ENCODE measurements at places on chromosomes 1 and 21.

- no peak for DNase-seq
These were observed 541.5 kb upstream of the BEND5 start for GRCh38 chr1:49318218-49318617.

DNA sequence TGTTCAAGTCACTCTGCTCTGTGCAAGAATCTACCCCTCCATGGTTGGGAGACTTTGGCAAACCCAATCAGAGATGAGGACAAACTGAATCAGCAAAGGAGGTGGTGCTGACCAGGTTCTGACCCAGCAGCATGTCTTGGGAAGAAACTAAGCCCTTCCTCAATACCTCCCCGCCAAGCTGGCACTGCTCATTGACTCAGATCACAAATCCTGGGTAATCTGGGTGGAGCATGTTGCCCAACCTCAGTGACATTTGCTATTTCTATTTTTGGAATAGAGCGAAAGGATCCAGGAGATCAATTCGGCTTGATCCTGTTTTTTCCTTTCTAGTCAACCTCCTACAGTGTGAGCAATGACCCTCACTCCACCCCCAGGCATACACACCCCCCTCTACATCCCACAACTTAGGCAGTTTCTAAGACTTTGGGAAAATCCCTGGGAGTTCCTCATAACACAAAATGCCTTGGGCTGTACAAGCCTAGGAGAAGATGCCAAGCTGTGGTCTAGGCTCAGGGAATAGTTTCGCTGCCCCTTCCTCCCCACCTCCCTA lies 166.8 kb upstream of the KCNJ6 start:
- DNase-seq, result no peak

GRCh38 chr21:21860888-21861287 lies 862.7 kb downstream of the NCAM2 start:
- DNase-seq, result no peak

- DNase-seq, result no peak
These were observed 29.3 kb upstream of the SERPINC1 start for GRCh38 chr1:173946380-173946921.

DNA sequence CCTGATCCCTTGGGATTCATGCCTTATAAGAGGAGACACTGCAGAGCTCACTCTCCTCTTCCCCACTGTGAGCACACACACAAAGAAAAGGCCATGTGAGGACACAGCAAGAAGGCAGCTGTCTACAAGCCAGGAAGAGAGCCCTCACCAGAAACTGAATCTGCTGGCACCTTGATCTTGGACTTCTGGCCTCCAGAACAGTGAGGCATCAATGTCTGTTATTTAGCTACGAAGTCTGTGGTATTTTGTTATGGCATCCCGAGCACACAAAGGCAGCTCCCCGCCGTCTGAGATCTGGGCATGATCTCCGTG lies 47.1 kb upstream of the RPL11 start:
- DNase-seq, result no peak

GRCh38 chr1:65011983-65012382 lies 45.6 kb upstream of the JAK1 start:
- no peak for DNase-seq

GRCh38 chr1:54819195-54819536 lies 18.0 kb upstream of the TTC22 start:
- DNase-seq, result no peak

GRCh38 chr21:34204481-34205439 lies 131.4 kb downstream of the MRPS6 start:
- no peak for DNase-seq

DNA sequence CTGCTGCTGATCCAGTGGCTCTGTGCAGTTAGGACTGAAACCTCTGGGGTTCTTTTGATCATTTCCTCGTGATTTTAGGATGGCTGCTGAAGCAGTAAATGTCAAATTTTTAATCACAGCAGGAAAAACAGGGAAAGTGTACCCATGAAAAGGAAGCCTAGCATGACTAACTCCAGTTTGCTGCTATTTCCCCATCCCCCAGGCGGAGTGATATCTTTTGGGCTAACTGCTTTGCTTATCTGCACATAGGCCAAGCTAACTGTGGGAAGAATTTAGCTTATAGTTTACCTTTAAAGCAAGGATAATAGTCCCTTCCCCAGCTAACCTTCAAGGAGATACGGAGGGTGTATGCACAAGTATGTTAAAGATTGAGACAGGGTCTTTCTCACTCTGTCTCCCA lies 149.8 kb upstream of the TNR start:
- no peak for DNase-seq

GRCh38 chr1:109112056-109112651 lies 1.8 kb upstream of the ELAPOR1 start:
- DNase-seq, result no peak

DNA sequence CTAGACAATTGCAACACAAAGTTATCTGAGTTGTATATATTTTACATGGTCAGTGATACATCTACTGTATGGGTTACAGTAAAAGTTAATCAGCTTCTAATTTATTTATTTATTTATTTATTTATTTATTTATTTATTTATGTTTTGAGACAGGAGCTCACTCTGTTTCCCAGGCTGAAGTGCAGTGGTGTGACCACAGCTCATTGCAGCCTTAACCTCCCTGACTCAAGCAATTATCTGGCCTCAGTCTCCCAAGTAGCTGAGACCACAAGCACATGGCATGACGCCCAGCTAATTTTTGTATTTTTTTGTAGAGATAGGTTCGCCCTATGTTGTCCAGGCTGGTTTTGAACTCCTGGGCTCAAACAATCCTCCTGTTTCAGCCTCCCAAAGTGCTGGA lies 241.6 kb downstream of the PTPRC start:
- DNase-seq, result no peak

GRCh38 chr1:65679773-65680172 lies 112.9 kb upstream of the PDE4B start:
- DNase-seq, result no peak

- no peak for DNase-seq
These were observed 20.0 kb downstream of the OR10J1 start for GRCh38 chr1:159459551-159459950.

DNA sequence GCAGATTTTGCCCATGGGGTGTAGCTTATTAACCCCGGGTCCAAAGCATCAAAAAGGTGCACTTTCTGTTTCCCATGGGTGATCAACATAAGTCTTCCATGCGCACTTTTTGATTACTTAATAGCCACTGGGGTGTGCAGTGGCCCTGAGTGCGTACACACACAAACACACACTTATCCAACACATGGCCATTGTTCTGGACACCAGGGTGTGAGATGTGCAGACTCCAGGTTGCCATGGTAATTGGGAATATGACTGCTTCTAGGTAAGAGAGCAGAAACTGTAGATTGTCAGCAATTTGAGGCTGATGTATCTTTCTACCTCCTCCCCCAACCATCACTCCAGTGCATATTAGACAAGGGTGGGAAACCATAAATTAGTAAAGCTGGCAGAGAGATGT lies 68.8 kb downstream of the MAB21L3 start:
- DNase-seq, result no peak

GRCh38 chr1:212098310-212098709 lies 62.8 kb downstream of the DTL start:
- no peak for DNase-seq

- DNase-seq, result no peak
These were observed 18.8 kb upstream of the RGS16 start for GRCh38 chr1:182622901-182623528.

- DNase-seq, result no peak
These were observed 62.4 kb upstream of the STUM start for GRCh38 chr1:226486161-226486560.

GRCh38 chr21:38048167-38048566 lies 131.9 kb upstream of the KCNJ6 start:
- DNase-seq, result no peak

DNA sequence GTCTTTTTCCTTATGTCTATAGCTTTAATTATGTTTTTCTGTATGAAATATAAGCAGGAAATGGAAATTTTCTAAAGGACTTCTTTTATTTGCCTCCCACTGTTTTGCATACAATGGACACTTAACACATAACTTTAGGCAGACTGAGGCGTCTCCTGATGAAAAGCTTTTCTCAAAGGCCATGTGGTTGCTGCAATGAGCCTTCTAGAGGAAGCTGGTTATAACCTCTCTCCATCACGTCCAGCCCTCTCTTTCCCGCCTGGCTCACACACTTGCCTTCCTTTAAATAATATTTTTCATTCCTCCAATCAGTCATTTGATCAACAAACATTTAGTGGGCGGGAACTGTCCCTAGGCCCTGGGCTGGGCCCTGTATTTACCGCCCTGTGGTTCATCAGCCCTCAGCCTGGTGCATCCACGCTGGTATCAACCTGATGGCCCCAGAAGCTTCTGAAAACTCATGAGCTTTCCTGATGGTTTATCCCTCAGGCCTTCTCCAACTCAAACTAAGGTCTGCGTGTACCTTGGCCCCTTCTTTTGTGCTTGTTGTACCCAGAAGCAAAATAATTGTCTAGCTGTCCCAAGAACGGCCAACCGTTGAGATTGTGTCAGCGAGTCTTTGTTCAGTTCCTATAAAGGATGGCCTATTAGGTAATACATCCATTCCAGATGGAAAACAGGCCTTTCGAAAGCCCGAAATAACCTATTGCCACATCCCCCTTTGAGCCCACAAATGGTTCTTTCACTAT lies 75.3 kb upstream of the LYST start:
- no peak for DNase-seq

- DNase-seq, result no peak
These were observed 193.6 kb downstream of the RPS6KC1 start for GRCh38 chr1:213244664-213245091.

DNA sequence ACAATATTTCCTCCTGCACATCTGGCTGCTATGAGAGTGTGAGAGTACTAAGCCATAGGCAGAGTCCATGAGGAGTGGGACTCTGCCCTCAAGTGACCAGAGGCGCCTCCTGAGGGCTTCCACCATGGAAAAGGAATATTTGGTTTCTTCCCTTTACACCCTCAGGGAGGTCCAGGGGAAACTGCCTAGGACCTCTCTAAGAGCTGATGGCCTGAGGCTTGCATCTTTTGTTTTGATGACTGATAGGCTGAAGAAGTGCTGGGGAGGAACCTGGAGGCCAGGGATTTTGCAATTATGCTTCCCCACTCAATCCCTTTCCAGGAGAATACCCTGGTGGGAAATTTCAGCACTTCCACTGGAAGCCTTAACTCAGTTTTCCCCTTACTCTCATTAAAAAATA lies 111.0 kb downstream of the PBX1 start:
- DNase-seq, result no peak

DNA sequence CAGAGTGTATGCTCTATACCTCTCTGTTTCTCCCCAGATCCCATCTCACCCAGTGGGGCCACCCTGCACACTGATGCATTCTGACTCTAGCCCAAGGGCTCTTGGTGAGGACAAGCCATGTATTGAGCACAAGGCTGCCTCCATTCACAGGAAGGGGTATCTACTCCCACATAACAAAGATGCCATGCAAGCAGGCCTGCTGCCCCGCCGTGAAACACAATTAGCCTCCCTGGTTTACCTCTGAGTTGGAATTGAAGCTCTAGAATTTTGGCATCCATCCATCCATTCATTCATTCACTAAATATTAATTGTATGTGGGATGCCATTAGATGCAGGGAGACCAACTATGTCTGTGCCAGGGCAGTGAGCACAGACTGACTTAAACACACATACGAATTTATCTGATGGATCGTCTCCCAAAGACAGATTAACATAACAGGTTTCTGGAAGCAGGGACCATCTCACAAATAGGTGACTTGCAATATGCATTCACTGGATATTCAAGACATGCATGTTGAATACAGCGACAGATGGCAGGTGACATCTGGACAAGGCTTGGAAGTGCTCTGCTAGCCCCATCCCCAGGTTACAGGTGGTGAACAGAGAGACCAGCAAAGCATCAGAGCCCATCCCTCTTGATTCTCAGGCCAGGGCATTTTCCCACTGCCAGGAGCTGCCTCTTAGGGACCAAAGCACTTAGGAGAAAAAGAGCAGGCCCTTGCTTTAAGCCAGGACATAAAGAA lies 34.3 kb downstream of the TRABD2B start:
- DNase-seq, result no peak

DNA sequence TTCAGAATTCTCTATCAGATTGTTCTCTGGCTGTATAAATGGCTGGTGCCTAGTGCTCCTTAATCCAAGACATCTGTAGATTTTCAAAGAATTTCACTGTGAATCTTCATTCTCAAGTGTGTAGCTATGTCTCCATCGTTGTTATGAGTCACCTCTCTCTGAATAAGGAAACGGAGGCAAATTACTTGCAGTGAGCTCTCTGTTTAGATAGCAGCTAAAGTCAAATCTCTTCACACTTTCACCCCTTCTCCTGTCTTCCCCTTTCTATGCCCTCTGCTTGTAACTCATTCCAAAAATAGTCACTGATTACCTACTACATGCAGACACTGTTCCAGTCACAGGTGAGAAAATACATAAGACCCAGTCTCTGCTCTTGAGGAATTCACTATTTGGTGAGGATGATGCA lies 39.7 kb downstream of the CHML start:
- no peak for DNase-seq

DNA sequence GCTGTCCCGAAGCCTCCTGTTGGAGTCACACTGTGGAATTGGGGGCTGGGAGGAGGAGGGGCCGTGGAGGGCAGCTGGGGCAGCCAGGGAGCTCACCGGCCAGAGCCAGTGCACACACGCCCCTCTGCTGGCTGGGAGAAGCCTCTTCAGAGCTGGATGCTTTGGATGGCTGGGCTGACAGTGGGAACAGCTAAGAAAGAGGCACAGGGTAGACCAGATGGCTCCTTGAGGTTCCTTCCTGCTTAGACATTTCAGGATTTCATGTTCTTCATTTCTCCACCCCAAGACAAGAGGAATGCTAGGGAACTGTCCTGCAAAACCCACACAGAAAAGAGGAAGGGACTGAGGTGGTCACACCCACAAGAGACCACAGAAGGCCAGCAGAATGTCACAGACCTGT lies 254.8 kb upstream of the VAMP3 start:
- DNase-seq, result no peak

GRCh38 chr1:194040496-194040895 lies 854.1 kb upstream of the B3GALT2 start:
- DNase-seq, result no peak

GRCh38 chr1:23632479-23633160 lies 59.0 kb upstream of the RPL11 start:
- no peak for DNase-seq

GRCh38 chr1:89616844-89617627 lies 15.9 kb upstream of the LRRC8C start:
- no peak for DNase-seq

GRCh38 chr1:37028981-37029617 lies 5.2 kb downstream of the GRIK3 start:
- no peak for DNase-seq

- DNase-seq, result no peak
These were observed 37.6 kb upstream of the GNPAT start for GRCh38 chr1:231203259-231204057.
